Stimulated activated CD8-positive, alpha-beta memory T cell treated with anti-CD3 and anti-CD28 coated beads, Interleukin-15, amount 100 ng/mL, for 4 hours (primary cell): ENCODE measurements at places on chromosomes 5 and 9.

GRCh38 chr5:159208514-159209437, 577 bp downstream of the RNF145 start:
- no peak for DNase-seq

DNA sequence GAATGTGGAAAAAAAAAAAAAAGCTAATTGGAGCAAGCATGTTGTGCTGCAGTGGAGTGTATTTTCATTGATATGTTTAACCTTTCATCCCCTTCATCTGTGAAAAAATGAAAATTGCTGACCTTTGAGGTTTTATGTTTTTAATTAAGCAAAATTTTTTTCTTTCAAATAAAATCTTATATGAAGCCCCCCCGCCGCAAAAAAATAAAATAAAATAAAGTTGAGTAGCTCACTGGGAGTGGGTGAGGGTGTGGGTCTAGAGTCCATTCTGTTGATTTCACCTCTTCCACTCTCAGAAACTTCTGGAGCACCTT, 43.3 kb downstream of the TEK start:
- DNase-seq, result no peak

- DNase-seq, result no peak
Observed at GRCh38 chr5:10936081-10936855, 175.2 kb upstream of the DAP start.

- no peak for DNase-seq
Observed at GRCh38 chr5:172490514-172491461, 36.5 kb upstream of the SH3PXD2B start.

DNA sequence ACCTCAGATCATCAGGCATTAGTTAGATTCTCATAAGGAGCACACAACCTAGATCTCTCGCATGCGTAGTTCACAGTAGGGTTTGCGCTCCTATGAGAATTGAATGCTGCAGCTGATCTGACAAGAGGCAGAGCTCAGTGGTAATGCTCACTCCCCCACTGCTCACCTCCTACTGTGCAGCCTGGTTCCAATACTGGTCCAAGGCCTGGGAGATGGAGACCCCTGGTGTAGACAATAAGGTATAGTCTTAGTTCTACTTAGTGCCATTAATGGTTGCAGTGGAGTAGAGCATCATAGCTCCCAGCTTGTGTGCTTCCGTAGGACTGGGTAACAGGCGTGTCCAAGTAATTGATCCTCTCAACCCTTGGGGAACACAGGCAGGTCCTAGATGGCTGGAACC, 70.4 kb upstream of the ANKRD55 start:
- DNase-seq, result no peak

DNA sequence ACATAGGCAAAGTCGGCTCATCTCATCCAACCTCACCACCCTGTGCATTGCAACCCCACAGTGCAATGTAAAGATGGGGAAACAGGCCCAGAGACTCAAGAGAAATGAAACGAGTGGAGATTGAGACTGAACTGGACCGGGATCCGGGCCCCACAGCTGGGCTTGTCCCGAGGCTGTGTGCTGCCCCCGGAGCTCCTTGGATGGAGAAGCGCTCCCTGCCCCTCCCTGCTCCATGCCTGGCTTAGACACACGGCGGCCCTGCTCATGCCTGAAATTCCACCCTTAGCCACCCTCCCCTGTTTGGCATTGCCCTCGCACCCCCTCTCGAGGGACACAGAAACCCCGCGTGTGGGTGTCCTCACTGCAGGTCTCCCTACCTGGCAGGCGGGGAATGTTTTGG, 27.2 kb upstream of the FCN1 start:
- no peak for DNase-seq

GRCh38 chr9:134569626-134570025, 72.0 kb upstream of the COL5A1 start:
- no peak for DNase-seq

GRCh38 chr9:12516031-12516430, 177.2 kb upstream of the TYRP1 start:
- no peak for DNase-seq

- no peak for DNase-seq
Observed at GRCh38 chr9:131545786-131546335, 538 bp downstream of the PRRT1B start.

DNA sequence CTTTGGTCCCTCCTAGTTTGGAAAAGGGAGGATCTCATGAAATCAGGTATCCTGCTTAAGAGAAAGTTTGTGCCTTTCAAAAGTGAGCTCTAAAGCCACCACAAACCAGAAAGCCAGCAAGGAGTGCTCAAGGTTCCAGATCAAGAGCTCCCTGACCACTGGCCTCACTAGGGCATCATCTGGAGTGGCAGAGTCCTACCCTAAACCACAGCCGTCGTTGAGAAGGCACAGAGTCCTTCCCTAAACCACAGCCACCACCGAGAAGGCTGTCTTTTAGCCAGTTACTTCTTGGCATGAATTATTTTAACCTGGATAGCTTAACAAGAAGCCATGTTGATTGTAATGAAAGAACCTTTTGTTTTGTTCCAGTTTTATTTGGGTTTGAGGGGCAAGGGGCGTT, 102.9 kb downstream of the FRMD3 start:
- DNase-seq, result no peak

DNA sequence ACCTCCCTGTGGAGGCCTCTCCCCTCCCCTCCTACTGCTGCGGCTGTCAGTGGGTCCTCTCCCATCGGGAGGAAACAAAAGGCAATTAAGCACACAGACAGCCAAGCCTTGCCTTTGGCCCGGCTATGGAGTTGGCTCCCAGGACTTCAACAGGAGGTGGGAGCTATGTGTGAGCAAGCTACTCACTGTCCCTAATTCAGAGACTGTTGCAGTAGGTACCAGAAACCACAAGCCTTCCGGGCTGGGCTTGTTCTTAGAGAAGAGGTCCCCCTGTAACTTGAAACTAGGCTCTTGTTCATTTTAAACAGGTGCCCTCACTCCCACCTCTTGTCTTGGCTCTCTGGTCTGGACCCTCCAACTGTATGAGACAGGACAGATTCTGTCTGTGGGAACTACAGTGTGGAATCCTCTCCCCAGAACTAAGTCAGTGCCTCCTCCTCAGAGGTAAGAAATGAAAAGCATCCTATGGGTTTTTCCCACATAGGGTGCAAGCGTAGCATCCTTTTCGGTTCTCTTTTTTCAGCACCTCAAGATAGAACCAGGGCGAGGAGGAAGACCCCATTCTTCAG, 561.1 kb downstream of the EBF1 start:
- no peak for DNase-seq

GRCh38 chr9:80560976-80561375, 989.2 kb downstream of the TLE4 start:
- DNase-seq, result no peak

- no peak for DNase-seq
Observed at GRCh38 chr9:112020680-112021596, 124.3 kb downstream of the UGCG start.

- DNase-seq, result no peak
Observed at GRCh38 chr5:172605466-172605865, 35.6 kb upstream of the NEURL1B start.

GRCh38 chr9:27341545-27342294, 44.8 kb upstream of the EQTN start:
- no peak for DNase-seq

GRCh38 chr5:92635001-92635461, 946.0 kb downstream of the NR2F1-AS1 start:
- DNase-seq, result no peak

DNA sequence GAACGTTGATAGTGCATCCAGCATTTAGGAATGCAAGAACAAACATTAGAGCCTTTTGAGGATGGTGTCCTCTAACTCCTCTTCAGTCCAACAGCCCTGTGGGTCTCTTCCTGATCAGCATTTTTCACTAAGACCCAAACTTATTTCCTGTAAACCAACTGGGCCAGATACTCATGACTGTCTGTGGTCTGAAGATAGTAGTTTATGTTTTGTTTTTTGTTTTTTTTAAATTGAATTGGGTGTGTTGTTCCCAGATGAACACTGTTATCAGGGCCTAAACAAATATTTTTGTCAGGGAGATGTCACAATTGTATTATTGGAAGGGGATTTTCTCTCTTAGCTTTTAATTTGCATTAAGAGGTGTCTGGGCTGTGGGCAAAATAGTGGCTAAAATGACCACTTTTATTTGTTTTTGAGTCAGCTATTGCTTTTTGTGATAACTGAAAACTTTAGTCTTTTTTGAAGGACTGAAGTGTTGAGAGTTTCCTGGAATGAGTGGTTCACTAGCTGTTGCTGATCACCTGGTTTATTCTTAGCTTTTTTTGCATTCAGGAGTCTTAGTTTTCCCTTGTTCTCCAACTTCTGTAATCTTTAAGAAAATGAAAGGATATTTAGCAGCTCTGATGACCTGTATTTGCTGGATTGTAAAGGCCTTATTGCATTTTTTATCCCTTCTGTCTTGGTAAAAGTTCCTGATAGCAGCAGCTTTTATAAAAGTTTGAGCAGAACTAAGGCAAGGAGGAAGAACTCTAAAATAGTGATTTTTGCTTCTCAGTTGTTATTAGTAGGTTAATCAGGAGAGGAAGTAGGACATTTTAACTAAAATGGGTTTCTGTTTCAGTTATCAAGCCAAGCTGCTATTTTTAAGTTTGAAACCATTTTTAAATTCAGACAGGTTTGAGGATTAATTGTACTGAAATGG, 5.5 kb downstream of the MAN2A1 start:
- DNase-seq, result no peak

DNA sequence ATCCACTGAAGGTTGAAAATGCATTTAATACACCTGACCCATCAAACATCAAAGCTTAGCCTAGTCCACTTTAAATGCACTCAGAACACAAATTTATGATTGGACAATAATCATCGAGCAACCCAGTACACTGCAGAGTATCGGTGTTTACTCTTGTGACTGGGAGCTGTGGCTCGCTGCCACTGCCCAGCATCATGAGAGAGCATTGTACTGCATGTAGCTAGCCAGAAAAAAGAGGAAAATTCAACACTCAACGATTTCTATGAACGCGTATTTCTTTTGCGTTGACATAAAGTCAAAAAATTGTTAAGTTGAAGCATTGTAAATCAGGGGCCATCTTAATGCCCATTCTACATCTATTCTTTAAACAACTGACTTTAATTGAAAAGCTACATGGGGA, 95.1 kb upstream of the CD180 start:
- no peak for DNase-seq

DNA sequence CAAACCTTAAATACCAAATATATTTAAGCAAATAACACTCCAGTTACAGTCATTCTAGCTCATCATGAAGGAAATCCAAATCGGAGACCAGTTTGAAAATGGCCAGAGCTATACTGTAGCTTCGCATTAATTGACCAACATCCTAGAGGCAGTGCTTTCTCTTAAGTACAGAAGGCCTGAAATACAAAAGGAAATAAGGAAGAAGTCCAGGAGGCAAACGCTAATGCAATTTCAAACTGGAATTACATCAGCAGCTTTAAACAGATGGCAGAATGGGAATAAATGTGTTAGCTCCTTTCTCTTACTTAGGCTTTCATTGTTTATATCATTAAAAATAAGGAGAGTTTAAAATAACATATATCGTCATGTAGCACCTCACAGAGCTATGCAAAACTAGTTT, 197.0 kb downstream of the SEC61B start:
- no peak for DNase-seq
